ENCODE measurements at places on chromosomes 7 and 10. TPM values are rescaled to one million over a fixed set of nuclear protein-coding genes. Genes with fewer than 3 reads are reported as not detected.

The GRID1 gene
- total RNA-seq, result not detected

The PTPRZ1 gene
- total RNA-seq, result 0.19 TPM

The MMP21 gene
- total RNA-seq, result 0.44 TPM

The ITIH5 gene
- not detected for total RNA-seq

The MALRD1 gene
- 0.32 TPM for total RNA-seq

The ASB10 gene
- not detected for total RNA-seq

The GLI3 gene
- total RNA-seq, result 0.10 TPM

The AKR1C4 gene
- total RNA-seq, result not detected

The CTTNBP2 gene
- not detected for total RNA-seq

The SCART1 gene
- total RNA-seq, result 8.9 TPM

The NAPEPLD gene
- 5.4 TPM for total RNA-seq

The OR13A1 gene
- total RNA-seq, result not detected

The SFXN2 gene
- 22.6 TPM for total RNA-seq

The NPFFR1 gene
- not detected for total RNA-seq

The PDK4 gene
- not detected for total RNA-seq

The CREB5 gene
- total RNA-seq, result 0.03 TPM

The PLAU gene
- not detected for total RNA-seq

The ENTPD1 gene
- 4.6 TPM for total RNA-seq

The ATG9B gene
- total RNA-seq, result 31.8 TPM

The ACTL6B gene
- not detected for total RNA-seq

The IQUB gene
- total RNA-seq, result not detected

The FEZF1 gene
- not detected for total RNA-seq

The POP7 gene
- total RNA-seq, result 17.8 TPM

The ATOH7 gene
- total RNA-seq, result not detected

The BTBD16 gene
- total RNA-seq, result not detected

The DGKB gene
- not detected for total RNA-seq

The NOS3 gene
- total RNA-seq, result 4.9 TPM

The ZNF786 gene
- 6.2 TPM for total RNA-seq

The CPXM2 gene
- not detected for total RNA-seq

The TMEM184A gene
- total RNA-seq, result not detected

The GRM3 gene
- not detected for total RNA-seq

The CH25H gene
- total RNA-seq, result not detected

The NFE2L3 gene
- total RNA-seq, result 2.2 TPM

The SLC29A4 gene
- total RNA-seq, result 0.32 TPM

The PTPN20 gene
- total RNA-seq, result 0.43 TPM

The STK32C gene
- total RNA-seq, result 16.4 TPM

The AGMO gene
- total RNA-seq, result not detected
